AG09309 (cell line): ENCODE measurements at places on chromosomes 1 and 21.

DNA sequence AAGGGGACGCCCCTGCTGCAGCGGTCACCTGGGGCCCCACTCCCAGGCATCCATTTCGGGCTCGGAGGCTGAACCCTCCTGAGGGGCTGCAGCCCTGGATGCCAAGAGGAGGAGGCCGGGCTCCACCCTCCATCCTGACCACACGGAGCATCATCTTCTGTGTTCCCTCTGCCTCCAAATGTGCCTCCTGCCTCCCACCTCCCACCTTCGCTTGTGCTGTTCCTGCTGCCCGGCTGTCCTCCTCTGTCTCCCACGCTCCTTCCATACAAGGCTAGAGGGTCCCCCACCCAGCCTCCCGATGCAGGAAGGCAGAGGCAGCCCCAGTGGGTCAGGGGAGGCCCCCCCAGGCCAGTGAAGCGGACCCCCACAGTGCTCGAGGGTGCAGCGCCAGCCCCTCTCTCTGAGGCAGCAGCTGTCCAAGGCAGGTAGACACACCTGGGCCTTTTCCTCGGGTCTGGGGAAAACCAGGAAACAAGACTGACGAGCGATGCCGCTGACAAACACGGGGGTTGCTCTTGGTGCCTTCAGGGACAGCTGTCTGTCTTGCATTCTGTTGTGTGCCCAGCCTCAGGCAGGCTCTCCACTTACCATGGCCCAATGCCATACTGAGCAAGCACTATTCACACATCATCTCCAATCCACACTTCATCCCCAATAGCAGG is 16.8 kb upstream of the PLEKHG5 start:
- no peak for DNase-seq

DNA sequence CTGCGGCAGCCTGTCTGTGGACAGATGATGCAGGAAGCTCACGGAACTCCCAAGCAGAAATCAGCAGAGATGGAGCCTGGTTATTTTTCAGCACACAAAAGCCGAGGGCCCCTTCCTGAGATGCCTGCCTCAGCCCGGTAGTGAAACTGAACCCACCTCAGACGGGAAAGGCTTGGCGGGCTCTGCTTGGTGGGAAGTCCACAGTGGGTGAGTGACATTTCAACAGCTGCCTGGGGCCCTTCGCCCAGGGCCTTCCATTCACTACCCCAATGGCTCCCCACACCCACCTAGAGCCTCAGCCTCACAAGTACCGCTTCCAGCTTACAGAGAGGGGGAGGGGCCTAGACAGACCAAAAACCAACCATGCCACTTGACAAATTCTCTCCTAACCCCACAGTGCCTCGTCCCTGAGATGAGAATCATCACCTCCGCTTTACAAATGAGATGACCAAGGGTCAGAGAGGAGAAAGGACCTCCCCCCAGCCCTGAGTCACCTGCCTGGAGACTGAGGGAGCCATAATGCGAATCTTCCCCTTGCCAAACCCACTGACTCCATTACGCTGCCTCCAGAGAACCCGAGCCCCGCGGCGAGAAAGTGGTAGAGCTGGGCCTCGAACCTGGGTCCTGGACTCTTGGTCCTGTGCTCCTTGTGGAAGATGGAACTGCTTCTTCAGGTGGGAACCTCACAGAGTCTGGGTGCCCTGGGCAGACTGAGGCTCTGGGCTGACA is 3.4 kb upstream of the ECE1 start:
- DNase-seq: no peak

- DNase-seq: no peak
Observed at GRCh38 chr1:171984262-171984661, 143.0 kb downstream of the DNM3 start.

DNA sequence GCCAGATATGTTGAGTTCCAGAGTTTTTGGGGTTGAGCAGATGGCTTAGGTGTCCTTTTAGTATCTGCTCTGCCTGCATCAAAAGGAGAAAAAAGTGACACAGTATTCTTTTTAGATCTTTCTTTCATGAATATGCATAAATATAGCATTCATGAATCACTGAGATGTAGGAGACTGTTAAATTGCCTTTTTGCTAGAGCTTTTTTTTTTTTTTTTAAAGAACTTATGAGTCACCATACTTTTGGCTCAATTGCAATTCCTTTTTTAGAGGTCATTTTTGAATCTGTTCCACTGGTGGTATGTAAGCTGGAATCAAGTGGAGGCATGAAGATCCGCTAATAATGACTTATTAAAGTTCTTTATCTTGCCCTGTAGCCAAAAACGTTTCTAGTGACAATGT is 480.9 kb upstream of the ZRANB2 start:
- peak; percentile 47 for DNase-seq
